ENCODE measurements at places on chromosomes 7 and 10.

GRCh38 chr7:6257675-6258074 is 14.7 kb downstream of the CYTH3 start:
- no peak for DNase-seq

DNA sequence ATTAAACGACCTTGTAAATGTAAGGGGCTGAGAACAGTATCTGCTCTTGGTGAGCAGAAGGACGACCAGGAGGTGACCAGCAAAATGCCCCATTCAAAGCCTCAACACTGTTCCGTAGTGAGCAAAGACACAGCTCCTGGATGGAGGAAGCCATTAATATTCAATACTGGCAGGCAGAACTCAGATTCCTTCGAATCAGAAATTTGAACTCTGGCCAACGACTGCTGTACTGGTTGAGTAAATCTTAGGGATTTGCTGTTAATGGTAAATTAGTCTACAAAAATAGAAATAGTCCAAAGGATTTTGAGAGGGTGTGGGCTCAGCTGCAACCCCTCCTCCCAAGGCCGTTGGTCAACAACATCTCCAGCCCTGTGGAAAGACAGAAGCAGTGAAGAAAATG is 130.5 kb upstream of the PFKP start:
- peak; percentile 48 for DNase-seq

DNA sequence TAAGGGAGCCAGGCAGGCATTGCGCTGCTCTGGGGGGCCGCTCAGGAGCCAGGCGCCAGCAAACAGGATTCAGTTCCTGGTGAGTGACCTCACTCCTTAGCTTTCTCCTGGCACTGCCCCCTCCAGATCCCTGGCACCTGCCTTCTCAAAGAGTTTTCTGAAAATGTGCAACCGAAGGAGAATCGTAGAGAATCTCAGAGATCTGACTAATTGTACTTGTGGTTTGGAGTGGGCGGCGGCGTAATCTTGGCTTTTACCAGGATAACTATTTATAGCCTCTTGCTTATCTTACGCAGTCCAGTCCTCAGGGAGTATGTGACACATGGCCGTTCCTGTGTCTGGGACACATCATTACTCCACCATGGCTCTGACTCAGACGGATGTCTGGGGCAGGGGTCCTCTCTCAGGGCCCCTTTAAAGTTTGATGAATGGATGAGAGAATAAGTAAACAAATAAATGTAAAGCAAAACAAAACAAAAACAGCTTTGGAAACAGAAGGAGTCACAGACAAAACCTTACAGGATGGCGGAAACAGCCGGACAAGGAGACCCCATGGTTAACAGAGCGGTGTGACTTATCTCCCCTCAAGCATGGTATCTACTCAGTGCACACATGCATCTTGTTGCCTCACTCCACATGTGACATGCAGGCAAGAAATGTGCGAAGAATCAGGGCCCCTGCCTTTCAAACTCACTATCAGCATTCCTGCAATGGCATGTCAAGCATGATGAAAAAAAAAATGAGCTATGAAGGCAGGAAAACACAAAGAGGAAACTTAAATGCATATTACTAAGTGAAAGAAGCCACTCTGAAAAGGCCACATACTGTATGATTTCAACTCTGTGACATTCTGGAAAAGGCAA is 99.7 kb downstream of the TNS3 start:
- peak; percentile 98 for DNase-seq

- no peak for DNase-seq
Observed at GRCh38 chr7:15376600-15376999, 185.2 kb downstream of the AGMO start.

GRCh38 chr10:95819620-95820329 is 63.8 kb downstream of the ENTPD1 start:
- no peak for DNase-seq

DNA sequence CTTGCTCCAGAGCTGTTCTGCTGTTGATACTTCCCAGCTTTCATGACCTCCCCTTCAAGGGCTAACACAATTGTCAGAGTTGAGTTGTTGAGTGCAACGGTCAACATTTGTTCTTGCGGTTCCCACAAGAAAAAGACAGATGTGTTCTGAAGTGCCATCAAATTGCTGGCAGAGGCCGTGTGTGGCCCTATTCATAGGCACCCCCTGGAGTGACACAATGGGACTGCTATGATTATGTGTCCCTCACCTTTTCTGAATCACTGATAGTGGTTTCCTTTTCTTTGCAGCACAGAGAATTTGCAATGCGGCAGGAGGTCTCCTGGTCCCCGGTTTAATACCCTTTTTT is 5.8 kb upstream of the IGFBP1 start:
- DNase-seq, result no peak

DNA sequence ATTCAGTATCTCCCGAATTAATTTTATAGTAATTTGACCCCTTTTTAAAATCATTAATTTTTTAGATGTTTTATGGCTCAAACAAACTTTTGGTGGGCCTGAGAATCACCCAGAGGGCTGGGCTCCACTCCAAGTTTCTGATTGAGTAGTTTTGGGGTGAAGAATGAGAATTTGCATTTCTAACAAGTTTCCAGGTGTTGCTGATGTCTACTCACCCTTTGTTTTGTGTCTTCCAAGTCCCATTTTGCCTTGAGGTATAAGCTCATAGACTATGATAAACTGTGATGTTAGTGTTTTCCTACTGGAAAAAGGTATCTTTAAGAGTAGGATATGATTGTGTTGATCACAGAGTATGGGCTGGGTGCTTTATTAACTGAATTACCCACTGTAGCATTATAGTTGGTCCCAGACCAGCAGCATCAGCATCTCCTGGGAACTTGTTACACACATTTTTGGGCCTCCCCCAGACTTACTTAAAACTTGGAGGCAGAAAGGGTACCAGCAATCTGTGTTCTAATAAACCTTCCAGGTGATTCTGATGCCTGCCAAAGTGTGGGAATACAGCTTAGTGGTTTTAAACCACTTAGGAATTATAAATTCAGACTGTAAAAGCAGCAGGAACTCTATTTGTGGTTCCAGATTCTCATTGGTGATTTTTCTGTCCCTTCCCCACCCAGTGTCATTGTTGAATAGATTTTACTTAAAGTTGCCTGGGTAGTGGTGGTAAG is 19.1 kb downstream of the ZNRF2 start:
- no peak for DNase-seq

- no peak for DNase-seq
Observed at GRCh38 chr10:111473361-111473760, 396.5 kb downstream of the ADRA2A start.

- no peak for DNase-seq
Observed at GRCh38 chr7:45459476-45459875, 114.7 kb upstream of the ADCY1 start.

GRCh38 chr7:123372368-123372767 is 162.0 kb downstream of the IQUB start:
- DNase-seq, result no peak

DNA sequence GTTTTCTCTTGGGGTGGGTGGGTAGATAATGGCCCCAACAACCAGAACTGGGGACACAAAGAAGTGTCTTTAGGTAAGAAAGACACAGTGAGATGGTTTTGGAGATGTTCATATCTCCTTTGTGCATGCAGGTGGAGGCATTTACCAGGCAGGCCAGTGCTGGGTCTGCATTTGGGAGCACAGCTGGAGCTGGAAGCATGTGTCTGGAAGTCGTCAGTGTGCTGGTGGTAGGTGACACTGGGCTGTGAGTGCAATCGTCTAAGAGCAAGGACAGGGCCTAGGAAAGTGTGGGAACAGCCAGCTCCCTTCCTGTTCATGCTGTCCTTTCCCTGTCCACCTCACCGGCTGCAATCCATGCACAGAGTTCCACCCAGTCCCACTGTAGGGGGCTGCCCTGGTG is 88.3 kb upstream of the ZNF32 start:
- DNase-seq, result no peak

DNA sequence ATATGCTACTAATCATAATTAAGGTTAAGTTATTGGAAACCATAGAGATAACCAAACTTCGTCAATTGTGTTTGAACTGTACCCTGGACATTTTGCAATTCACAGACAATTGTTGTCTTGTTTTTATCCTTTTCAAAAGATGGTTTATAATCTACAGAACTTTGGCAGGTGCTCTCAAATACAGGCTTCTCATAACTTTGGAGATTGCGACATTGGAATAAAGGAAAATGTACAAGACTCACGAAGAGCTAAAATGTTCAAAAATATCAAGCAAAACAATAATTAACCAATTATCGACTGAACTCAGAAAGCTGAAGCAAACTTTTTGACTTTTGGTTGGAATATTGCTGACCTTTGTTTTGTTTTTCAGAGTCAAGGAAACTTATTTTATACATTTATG is 88.4 kb upstream of the GPR22 start:
- no peak for DNase-seq

DNA sequence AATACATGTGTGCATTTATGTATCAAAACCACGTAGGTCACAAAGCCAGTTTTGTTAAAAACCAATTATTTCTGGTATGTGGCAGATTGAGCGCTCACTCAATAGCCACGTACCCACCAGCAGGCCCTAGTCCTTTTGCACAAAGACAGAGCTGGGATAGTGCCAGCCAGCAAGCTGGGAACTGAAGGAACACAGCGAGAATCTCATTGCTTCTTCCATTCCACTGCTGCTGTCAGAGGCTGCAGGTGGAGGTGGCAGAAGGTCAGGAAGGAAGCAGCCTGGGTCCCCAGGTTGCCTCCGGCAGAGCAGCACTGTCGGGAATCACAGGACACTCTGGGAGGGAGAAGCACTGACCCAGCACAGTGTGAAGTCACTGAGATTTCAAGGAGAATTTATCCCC is 385.5 kb upstream of the PFKP start:
- DNase-seq, result no peak

DNA sequence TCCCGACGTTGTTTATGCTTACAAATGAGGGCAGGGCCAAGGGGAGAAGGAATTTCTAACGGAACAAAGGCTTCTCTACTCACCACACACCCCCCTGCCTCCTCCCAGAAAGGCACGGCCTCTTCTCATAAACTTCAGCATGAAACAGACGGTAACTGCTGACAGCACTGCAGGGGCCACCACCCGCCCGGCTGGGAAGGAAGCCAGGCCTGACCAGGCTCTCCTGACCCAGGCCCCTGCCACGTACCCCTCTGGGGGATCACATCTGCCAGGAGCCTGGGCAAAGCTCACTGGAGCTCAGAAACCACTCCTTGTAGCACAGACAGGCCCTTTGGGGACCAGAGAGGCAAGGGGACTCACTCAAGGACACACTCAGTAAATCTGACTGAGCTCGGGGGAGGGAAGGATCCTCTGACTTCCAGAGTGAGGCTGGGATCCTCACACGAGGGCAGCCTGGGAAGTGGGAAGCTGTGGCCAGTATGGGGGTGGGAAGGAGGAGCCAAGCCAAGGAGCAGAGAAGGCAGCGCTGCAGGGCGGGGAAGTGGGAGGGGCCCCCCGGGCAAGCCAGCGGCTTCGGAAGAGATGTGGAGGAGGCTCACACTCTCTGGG is 46.1 kb downstream of the ZCCHC24 start:
- peak; percentile 98 for DNase-seq

DNA sequence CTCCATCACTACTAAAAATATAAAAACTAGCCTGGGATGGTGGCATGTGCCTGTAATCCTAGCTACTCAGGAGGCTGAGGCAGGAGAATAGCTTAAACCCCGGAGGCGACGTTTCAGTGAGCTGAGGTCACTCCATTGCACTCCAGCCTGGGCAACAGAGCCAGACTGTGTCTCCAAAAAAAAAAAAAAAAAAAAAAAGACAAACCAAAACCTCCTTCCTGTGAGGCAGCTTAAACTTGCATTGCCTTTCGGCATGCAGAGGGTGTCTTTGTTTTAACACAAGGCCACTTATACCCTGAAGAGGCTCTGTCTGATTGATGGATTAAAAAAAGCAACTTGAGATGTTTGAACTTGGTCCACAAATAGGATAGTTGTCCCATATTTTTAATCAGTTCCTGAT is 128.4 kb upstream of the RSU1 start:
- DNase-seq, result no peak

DNA sequence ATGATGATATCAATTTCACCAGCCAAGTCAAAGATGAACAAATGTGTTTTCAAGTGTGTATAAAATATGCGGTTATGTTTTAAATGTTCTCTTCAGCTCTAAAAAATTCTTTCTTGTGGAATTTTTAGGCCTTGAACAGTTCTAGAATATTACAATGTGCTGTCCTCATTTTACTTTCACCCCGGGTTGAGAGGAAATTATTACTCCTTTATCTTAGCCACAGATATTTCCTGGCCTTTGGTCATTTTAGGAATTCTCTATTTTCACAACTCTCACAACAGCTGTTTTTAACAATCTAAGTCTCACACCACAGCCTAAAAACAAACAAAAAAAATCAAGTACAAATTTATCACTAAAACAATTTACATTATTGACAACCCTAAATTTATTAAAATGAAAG is 112.2 kb upstream of the HGF start:
- DNase-seq, result no peak

DNA sequence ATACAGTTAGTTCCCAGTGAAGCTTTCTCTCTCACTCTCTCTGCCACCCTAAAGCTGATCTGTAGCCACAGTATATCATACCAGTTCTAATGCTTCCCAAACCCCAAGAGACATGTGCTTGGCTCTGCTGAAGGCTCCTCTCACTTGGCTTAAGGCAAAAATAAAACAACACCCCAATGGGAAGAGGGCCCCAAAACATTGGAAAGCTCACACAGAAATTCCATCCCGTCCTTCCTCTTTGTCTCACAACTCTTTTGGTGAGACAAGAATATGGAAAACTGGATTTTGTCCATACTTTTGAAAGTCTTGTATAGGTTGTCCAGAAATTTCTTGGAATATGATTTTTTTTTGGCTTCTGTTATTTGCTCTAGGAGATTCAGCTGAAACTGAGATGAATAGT is 56.1 kb upstream of the WNT16 start:
- DNase-seq, result no peak
